Stimulated activated CD4-positive, alpha-beta T cell treated with anti-CD3 and anti-CD28 coated beads, TNF-alpha, amount 100 ng/mL, for 1 hour (primary cell): ENCODE measurements at places on chromosomes 3 and 15.

DNA sequence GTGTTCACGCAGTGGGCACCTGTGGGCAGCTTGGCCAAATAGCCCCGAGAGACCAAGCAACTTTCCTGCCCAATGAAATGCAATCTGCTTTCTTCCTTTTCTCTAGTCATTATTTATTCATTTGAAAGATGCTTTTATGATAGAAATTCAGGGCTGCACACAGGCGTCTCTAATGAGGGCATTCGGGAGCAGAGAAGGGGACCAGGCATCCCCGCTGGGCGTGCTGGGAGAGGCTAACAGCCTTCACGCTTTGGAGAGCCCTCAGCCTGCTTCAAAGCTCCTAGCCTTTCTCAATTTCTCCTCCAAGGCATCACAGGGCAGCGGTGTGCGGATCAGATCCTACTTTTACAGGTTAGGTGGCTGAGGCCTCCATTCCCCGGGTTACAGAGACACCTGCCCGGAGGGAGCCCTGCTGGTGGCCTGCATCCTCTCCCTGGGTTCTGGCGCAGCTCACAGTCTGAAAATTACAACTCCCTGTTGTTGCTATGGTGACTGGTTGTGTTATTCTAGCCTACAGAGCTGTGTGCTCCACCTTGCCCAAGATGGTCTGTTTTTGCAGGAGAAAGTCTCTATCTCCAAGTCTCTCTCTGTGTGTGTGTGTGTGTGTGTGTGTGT lies 21.8 kb upstream of the KLF13 start:
- DNase-seq, result no peak

DNA sequence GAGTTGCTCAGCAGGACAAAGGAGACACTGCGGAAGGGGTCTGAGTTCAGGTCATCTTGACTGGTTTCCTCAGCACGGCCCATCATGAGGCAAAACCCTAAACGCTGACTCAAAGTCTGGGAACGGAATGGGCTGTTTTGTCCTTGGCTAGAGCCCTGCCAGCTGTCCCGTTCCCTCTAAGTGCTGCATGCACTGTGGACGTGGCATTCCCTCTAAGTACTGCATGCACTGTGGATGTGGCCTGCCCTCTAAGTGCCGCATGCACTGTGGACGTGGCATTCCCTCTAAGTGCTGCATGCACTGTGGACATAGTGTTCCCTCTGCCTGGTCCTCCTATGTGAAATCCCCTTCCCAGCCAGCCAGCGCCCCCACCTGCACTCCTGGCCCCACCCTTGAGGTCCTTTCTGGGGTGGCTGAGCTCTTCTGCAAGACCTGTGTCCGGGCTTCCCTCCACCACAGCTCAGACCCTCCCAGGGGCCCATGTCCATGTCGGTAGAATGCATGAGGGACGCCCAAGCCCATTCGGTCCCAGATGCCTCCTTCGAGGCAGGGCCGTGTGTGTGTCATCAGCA lies 36.7 kb downstream of the TM2D3 start:
- DNase-seq, result no peak

- no peak for DNase-seq
Measured at GRCh38 chr15:92869263-92869940, 30.7 kb upstream of the CHD2 start.

DNA sequence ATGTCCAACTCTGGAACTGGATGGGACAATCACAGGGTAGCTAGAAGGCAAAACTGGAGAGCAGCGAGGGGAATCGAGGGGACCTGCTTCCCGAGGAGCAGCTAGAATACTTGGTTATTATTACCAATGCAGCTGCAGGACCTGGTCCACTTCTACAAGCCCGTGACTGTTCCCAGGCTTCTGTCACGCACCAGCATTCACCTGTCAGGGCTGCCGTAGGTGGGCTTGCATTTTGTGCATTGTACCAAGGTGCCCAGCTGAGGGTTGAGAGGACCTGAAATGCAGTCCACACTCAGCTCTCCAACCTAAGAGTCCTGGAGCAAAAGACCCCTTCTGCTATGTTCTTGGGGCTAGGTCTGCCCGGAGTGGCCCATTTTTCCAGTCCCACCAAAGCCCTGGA lies 2.3 kb downstream of the SEMA4B start:
- DNase-seq, result no peak

- no peak for DNase-seq
Measured at GRCh38 chr3:77718311-77718710, 678.4 kb downstream of the ROBO2 start.

GRCh38 chr3:130516645-130517512 lies at the start of gene COL6A6:
TSS of gene COL6A6 (plus strand) at chr3:130517177. CDS start at chr3:130560365, 43,188 bp downstream.
- DNase-seq, result no peak

GRCh38 chr15:59300618-59301139 lies 72.0 kb downstream of the MYO1E start:
- DNase-seq, result no peak

GRCh38 chr3:43921056-43921648 lies 230.4 kb downstream of the ABHD5 start:
- no peak for DNase-seq

DNA sequence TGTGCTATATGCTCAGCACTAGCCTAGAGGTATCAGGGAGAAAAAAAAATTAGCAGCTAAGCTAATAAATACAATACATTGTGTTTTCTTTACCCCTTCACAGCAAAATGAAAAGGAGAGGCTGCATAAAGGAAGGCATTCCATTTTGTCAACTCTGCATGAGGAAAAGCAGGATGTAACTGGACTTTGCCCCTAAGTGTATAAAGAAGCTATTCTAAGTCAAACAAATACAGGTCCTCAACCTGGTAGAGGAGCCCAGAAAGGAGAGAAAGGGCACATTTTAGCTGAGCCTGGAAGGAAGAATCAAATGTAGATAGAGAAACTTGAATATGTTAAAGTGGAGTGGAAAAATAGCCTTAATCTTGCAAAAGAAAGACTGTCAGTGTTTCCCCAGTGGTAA lies 89.0 kb upstream of the SPRED1 start:
- no peak for DNase-seq

- DNase-seq, result no peak
Measured at GRCh38 chr15:43517354-43518196, at the start of gene MAP1A. TSS of gene MAP1A (plus strand) at chr15:43517608. CDS start at chr15:43521474, 3,866 bp downstream.

DNA sequence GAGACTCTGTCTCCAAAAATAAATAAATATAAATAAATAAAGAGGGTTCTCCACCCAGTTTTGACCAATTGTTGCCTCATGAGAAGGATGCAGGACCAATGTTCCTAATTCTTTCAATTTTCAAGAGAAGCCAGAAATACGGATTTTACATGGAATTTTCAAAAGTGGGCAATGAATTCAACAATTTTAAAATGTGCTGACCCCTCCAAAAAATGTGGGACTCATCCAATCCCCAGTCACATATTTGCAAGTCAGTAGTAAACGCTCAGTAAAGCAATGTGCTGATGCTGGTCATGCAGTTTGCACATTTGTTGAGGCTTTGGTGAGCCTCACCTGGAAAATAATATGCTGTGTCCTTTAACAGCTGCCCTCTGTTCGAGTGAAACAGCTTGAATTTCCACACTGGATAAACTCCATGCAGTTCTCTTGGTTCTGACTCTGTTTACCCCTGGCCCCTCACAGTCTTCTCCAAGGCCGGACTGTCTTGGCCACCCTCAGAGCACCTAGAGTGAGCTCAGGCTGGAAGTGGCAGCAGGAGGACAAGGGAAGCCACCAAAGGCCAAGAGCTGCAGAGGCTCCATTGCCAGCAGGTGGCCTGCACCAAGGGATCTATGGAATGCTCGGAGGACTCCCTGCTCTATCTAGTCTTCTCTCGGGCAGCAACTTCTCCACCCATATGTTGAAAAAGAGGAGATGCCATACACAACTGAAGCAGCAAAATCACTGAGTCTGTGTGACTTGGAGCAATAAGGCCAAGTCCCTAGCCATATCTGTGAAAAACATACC lies 246.8 kb downstream of the UACA start:
- DNase-seq, result no peak

GRCh38 chr15:94040541-94041248 lies 190.7 kb upstream of the MCTP2 start:
- no peak for DNase-seq

DNA sequence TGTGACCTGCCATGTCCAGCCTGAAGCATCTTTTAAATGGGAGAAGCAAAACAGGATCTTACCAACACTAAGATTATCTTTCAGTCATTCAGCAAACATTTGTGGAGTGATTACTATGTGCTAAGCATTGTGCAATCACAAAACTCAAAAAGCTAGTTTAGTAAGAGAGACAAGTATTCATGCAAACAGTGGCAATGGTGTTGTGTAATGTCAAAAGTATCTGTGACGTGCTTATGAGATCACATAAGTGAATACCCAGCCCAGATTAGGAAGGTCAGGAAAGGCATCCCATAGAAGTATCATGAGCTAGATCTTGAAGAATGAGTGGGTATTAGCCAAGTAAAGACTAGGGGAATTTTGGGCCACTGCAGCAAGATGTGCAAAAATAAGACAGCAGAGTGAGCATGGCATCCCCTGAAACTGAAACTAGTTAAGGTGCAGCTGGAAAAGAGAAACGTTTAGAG lies 32.1 kb downstream of the SEC62 start:
- no peak for DNase-seq

DNA sequence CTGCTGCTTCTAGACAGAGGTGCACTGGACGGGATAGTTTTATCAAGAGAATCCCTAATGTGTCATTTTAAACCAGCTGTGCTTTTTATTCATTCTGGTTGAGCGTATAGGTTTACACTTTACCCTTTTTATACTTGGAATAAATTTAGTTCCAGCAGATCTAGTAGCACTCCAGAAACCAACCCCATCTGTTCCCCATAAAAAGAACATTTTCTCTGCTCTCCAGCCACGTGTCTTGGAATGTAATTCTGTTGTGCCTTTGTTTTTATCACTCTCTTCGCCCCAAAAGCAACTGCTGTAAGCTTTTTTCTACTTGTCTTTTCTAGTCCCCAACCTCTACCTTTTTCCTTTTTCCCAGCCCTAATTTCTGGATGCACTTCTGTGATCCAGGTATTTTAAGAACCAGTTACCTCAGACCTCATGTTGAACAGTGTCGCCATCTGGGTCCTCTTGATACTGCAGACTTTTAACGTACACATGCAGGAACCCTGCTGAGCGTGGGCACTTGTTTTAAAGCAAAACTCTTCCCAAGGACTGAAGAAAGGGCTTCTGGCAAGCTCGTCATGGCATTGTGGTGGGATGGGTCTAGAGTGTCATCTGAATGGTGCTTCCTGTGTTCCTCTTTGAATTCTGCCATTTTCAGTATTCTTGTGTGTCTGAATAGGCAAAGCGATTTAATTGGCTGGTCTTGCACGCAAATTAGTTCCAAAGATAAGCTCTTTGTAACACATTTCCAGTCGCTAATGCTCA lies 5.7 kb upstream of the EXOG start:
- no peak for DNase-seq

GRCh38 chr15:72521682-72522081 lies 47.6 kb downstream of the ARIH1 start:
- no peak for DNase-seq

- no peak for DNase-seq
Measured at GRCh38 chr3:64961301-64961700, 273.5 kb upstream of the ADAMTS9 start.

DNA sequence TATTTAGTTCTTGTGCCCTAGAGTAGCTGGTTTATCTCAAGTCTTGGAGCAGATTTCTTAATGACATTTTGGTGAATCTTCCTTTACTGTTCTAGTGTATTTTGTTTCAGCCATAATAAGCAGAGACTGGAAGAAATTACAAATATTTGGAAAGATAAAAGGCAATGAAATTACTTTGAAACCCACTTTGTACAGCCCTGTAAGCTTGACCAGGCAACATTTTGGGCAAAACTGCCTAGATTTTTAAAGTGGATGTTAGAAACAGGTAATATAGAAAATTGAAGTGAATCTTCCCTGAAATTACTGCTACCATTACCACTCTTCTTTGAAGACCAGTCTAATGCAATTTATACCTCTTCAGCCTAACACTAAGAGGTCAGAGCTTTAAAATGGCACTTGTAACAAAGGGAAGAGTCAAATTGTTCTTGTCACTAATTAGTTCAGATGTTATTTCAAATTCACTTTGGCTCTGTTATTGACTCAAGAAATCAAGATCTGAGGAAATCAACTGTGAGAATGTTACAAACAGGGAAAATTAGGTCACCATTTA lies 589.4 kb downstream of the NLGN1 start:
- no peak for DNase-seq

- DNase-seq, result no peak
Measured at GRCh38 chr15:50077651-50078050, 41.4 kb downstream of the ATP8B4 start.

GRCh38 chr3:144119633-144120032 lies 148.0 kb downstream of the DIPK2A start:
- no peak for DNase-seq

GRCh38 chr3:8659242-8659641 lies 14.6 kb upstream of the SSUH2 start:
- DNase-seq, result no peak

DNA sequence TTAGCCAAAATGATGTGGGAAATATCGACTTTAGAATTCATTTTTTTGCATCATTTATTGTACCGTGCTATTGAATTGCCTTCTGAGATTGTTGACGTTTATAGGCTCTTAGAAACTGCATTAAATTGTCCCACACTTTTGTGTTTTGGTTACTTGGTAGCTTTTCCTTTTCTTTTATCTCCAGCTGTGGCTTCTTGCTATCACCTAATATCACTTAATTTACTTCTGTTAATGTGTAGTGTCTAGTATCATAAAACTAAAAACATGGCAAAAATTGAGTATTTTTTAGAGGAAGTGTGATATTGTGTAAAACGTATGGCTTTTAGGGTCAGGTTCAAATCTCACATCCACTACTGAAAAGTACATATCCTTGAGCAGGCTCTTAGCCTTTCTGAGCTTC lies 11.2 kb downstream of the TMOD3 start:
- no peak for DNase-seq

GRCh38 chr15:67685008-67685599 lies 140.2 kb upstream of the SKOR1 start:
- no peak for DNase-seq

- DNase-seq, result no peak
Measured at GRCh38 chr15:78714890-78715289, 73.9 kb upstream of the CHRNB4 start.

DNA sequence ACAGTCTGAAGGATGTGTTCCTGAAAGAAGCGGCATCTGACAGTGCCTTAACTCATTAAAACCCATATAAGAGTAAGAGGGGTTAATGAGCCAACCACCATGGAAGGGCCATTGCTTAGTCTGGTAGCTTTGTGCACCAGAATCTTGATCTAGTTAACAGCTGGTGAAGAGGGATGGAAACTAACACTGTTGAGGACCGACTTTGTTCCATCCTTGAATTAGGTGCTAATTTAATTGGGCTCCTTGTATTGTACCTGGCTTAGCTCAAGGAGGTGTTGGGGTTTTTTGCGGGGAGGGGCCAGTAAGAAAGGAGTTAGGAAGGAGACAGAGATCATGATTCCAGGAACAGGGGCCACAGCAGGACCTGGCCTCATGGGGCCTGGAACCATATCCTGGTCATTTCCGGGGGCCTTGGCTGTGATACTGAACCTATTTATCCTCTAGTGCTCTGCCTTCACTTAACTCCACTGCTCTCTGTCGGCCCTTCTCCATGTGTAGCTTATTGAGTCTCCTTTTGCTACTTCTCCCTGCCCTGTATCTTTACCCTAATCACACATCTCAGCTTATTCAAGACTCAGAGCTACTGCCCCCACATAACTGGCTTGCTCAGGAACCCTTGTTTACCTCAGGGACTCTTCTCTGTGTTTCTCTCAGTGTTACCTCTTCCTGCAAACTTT lies 93.0 kb downstream of the RPL22L1 start:
- DNase-seq, result no peak

- no peak for DNase-seq
Measured at GRCh38 chr3:188397766-188398705, 244.1 kb downstream of the LPP start.

- no peak for DNase-seq
Measured at GRCh38 chr15:26091184-26091583, 228.1 kb upstream of the ATP10A start.
